ENCODE measurements at places on chromosomes 4 and X. TPM values are rescaled to one million over a fixed set of nuclear protein-coding genes. Genes with fewer than 3 reads are reported as not detected.

Gene CLDN34
- not detected for total RNA-seq

Gene MAGEC3
- not detected for total RNA-seq

Gene HAND2
- not detected for total RNA-seq

Gene MAP3K15
- 0.38 TPM for total RNA-seq

- DNase-seq = no peak
Measured at GRCh38 chr4:6548201-6548881, 26.6 kb upstream of the MAN2B2 start.

DNA sequence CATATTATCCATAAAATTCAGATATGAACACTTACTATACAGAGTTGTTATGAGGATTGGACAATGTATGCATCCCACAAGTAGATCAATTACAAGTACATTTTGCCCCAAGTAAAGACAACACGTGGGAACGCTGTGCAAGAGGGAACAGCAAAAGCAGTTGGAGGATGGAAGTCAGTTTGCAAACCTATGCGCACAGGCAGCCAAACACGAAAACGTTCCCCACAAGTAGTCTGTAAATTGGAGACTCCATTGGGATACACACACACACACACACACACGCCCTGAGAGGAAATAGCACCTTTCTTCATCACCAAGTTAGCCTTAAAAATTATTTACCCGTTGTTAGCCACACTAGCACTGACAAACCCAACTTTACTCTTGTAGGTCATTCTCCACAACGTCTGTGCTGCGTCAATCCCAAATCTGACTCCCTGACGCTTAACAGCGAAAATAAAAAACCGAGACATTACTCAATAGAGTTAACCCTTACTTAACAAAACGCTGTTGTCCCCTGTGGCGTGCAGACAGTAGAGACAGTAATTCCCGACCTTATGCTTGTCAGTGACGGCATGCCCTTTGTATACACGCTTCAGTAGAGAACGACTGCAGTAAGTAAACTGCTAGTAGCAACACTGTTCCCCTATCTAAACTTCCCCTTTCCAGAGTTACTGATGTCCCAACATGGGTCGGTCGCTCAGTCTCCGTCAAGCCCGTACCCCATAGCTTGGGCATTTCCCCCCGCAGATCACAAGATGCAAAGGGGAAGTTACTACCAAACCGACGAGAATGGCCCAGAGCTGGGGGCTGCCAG is 730 bp downstream of the MANBA start:
- peak; percentile 58 for DNase-seq

- no peak for DNase-seq
Measured at GRCh38 chr4:129140521-129140920, 44.6 kb downstream of the C4orf33 start.

GRCh38 chr4:81914623-81915022 is 442.9 kb upstream of the RASGEF1B start:
- no peak for DNase-seq

GRCh38 chrX:70026112-70026850 is 23.5 kb downstream of the AWAT2 start:
- DNase-seq = no peak

- peak; percentile 44 for DNase-seq
Measured at GRCh38 chr4:164779811-164780216, 25.9 kb downstream of the SMIM31 start.

GRCh38 chrX:45818913-45819312 is 618.2 kb upstream of the DIPK2B start:
- DNase-seq = no peak

DNA sequence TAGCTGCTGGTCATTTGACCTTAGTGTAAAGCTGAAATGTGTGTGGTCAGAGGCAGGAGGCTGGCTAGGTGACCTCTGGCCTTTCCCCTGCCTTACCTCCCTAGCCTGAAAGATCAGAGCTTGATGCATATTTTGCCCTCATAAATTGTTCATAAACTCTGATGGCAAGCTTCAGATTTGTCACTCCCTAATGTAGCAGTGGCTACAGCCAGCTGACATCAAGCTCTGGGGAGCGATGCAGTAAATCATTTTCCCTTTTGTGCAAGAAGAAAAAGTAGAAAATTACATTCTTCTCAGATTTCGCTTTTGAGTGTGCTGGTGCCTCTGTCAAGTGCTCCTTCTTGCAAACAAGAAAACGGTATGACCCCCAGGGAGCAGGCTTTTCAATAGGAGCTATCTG is 87.7 kb upstream of the MAGEA4 start:
- no peak for DNase-seq

- no peak for DNase-seq
Measured at GRCh38 chr4:99586797-99587196, 12.2 kb downstream of the MTTP start.

DNA sequence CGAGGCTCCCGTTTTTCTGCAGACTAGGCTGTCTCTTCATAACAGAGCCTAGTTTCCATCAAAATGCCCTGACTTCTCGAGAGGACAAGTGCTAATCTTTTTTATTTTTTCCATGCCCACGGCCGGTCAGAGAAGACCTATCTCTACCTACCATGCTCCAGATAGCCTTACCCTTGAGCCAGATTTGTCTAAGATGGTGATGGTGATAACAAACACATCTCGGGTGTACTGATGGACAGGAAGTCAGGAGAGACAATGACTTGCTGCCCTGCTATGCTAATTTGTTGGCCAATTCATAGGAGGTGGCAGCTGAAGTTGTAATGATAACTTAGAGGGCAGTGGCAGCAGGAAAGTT is 42.2 kb upstream of the NKRF start:
- DNase-seq = no peak

- DNase-seq = no peak
Measured at GRCh38 chr4:105135785-105136184, 10.9 kb upstream of the TET2 start.
